KBM-7 (cell line): ENCODE measurements at places on chromosomes 7 and 10.

DNA sequence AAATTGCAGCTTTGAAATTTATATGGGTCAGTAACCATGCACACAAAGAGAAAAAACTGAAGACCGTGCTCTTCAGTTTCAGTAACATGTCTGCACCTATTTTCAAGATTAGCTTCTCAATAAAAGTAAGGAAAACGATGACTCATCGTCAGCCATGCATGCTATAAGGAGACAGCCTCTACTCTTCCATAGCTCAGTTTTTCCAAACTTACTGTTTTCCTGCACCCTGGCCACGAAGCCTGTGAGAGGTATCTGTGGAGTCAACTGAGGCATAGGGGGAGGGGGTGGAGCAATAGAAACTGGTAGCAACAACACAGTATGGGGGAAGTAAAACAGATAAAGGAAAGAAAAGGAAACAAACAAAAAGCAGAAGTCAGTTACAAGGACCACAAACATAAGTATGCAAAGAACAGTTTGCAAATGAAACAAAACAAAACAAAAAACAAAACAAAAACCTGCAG is 58.0 kb downstream of the PDSS1 start:
- peak; percentile 71 for DNase-seq

DNA sequence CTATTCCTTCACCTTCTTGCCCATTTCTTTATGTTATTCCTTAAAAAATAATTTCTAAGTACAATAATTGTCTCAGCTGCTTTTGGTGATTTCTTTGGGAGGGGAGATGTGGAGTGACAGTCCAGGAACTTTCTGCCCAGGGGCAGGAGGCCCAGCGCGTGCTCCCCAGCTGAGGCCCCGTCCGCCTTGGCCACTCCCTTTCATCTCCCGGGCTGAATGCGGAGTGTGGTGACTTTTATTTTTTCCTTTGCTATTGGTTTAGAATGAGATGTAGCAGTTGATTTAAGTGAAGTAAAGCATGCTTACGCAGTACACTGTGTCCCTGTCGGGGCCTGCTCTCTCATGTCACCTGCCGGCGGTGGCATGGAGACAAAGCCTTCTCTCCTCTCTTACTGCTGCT is 141.6 kb downstream of the MGMT start:
- DNase-seq, result no peak

DNA sequence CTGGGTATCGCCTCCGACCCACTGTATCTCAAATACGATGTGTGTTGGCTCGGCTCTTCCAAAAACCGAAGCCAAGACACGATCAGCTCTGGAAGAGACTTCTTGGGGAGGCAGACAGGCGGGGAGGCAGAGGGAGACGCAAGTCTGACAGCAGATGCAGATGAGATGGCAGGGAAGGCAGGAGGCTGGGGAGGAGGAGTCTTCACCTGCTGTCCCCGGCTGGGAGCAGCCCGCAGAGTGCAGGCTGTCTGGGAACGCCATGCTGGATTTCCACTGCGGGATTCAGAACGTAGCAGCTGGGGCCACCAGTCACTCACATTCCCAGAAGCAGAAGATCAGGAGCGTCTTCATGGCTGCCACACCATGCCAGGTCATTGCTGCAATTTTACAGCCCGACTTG is 29.4 kb downstream of the CTBP2 start:
- DNase-seq, result no peak

GRCh38 chr10:95537542-95537927 is 23.6 kb downstream of the SORBS1 start:
- DNase-seq, result no peak

- no peak for DNase-seq
These were observed 31.5 kb downstream of the PANK1 start for GRCh38 chr10:89613582-89613981.

DNA sequence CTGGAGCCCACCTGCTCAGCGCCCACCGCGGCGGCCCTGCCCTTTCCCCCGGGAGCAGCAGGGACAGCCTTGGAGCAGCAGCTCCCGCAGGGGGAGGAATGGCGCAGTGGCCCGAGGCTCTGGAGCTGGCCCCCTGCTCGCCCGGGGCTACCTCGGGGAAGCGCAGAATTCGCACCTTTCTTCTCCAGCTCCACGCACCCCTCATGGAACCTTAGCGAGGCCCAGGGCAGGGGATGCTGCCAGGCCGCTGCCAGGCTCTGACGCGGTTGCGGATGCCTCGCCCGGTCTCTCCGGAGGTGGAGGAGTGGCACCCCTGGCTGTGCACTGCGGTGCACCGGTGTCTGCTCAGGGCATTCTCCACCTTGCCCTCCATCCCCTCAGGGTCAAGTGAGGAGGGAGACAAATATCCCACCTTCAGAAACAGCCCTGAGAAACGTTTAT is 84.9 kb upstream of the MKI67 start:
- DNase-seq, result no peak

GRCh38 chr7:17599733-17600339 is 301.4 kb downstream of the AHR start:
- no peak for DNase-seq

DNA sequence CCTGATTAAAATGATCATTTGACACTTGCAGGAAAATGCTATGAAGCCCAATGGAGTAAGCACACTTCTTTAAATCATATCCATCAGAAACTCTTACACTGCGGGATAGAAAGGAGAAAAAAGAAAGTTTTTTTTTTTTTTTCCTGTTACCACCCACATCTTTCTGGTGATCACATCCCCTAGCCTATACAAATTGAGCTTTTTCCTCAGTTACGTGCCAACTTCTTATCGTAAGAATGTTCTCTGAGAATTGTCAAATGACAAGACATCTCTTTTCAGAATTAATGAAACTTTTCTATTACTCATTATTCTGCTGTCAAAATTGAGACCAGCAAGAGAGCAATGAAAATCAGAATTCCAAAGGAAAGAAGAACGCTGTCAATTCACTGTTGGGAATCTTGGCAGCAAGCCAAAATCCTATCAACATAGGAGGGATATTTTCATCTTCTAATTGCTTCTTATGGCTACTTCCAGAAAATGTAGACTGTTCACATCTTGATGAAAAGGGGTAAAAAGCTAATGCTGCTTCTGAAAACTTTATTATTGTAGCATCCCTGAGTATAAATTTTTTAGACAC is 179.5 kb downstream of the ADAM12 start:
- no peak for DNase-seq

DNA sequence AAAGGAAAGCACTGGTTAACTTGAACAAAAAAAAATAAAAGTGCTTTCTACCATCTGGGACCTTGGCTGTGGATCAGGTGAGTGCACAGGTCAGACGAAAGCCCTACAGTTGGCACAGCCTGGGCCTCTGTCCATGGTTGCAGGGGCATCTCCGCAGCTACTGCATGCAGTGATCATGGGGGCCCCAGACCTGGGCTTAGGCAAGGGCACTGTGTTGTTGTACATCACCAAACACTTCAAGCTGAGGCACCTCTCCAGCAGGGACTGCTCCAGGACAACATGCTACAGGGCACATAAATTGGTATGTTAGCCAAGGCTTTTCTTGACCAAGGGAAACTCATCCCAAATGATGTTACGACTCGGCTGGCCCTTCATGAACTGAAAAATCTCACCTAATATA is 23.5 kb downstream of the KLHL7 start:
- DNase-seq, result no peak

DNA sequence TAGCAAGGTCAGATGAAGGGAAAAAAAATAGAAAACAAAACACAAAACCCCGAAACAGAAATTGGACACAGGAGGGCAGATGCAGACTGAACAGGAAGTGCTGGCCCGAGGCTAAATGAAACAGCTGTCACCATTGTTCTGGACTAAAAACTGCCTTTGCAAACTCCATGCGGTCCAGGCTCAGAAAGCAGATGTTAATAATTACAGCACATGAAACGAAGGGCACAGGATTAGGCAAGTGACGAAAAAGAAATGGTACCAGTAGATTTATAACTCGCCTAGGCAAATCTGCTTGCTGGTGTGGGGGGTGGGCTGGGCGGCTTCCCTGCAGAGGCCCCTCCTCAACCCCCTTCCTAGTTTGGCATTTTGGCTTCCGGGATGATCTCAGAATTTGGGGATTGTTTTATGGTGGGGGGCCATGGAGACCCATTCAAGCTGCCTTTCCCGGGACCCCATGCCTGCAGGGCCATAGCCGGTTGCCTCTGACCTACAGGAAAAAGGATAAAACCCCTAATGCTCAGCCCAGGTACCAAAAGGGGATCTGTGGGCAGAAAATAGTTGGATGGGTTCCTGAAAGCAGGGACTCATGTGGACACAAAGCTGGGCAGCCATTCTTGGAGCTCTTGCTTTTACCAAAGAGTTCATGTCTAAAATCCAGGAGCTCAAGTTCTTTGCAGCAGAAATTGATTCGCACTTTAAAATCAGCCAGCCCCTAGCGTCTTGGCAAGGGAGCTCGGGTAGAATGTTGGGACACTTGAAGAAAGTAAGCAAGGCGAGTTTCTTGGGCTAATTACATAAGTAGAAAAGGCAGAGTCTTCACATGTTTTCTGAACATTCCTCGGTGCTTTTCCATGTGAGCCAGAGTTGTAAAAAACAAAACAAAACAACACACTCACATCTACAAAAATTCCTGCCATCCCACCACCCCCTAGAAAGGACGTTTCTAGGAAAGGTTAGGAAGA is 39.0 kb upstream of the EMX2 start:
- DNase-seq, result no peak
